CD4-positive, alpha-beta memory T cell (primary cell): ENCODE measurements at places on chromosomes 3 and 15. TPM values are rescaled to one million over a fixed set of nuclear protein-coding genes. Genes with fewer than 3 reads are reported as not detected.

HIGD2B gene
- polyA plus RNA-seq = not detected

GUCA1C gene
- polyA plus RNA-seq = not detected

FAIM gene
- polyA plus RNA-seq = 7.0 TPM

GRCh38 chr15:52563501-52564060 is 5.2 kb downstream of the ARPP19 start:
- no peak overlapping the region for H3K27ac ChIP-seq
- H3K27me3 ChIP-seq = no peaks in the 10 kb centered on the region
- no peak overlapping the region for H3K4me3 ChIP-seq
- H3K4me1 ChIP-seq = peaks cover 81% of the 10 kb centered on the region
- DNase-seq = no peak

B3GALNT1 gene
- 0.26 TPM for polyA plus RNA-seq

GRCh38 chr15:74958908-74959585 is 2.5 kb upstream of the RPP25 start:
- peaks cover 19% of the 10 kb centered on the region for H3K27me3 ChIP-seq
- no peak overlapping the region for H3K27ac ChIP-seq
- no peak overlapping the region for H3K4me3 ChIP-seq
- H3K36me3 ChIP-seq = no peaks in the 10 kb centered on the region

HYAL2 gene
- 10.3 TPM for polyA plus RNA-seq

GRCh38 chr15:71191296-71191695 is 76.0 kb downstream of the THSD4 start:
- H3K4me1 ChIP-seq = no peaks in the 10 kb centered on the region
- no peak overlapping the region for H3K27ac ChIP-seq
- H3K4me3 ChIP-seq = no peak overlapping the region
- DNase-seq = no peak
- H3K27me3 ChIP-seq = no peaks in the 10 kb centered on the region
